ENCODE measurements at places on chromosomes 2 and 18.
A peak's percentile ranks its signal among the peaks of the same experiment; 100 is the strongest.

- DNase-seq: no peak
These were observed 74.7 kb downstream of the EXOC6B start for GRCh38 chr2:72750977-72751639.

DNA sequence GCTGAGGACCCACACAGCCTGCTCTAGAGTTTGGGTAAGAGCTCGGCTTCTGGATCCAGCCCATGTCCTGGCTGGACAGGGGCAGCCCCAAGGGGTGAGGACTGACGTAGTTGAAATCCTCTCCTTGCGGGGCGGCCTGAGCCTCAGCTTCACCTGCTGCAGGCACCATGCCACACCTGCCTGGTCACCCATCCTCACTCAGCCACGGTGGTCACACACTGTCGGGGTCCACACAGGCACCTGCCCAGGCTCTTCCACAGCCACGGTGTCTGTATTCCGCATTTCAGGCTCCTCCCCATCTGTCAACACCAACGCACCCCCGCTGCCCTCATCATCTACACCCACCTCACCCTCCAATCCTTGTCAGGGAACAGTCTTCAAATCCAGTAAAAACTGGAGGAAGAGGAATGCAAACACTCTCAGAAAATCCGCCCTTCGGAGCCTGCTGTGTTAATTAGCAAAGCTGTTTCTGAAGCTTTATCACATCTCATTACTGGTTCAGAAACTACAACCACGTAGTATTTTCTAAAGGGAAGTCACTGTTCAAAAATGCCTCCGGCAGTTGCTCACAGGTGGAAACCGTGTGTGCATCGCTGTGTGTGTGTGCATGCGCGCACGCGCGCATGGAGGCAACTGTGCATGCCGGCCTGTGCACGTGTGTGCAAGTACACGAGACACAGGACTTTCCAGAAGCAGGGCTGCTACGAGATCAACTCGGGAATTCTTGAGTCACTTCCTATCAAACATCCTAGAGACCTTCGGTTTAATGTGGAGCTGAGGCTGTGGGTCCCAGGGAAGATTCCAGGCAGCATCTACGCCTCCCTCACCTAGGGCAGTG is 38.2 kb downstream of the SLC66A2 start:
- no peak for DNase-seq

GRCh38 chr2:185689906-185690539 is 48.6 kb upstream of the FSIP2 start:
- no peak for DNase-seq

GRCh38 chr2:176455816-176456291 is 186.6 kb downstream of the MTX2 start:
- no peak for DNase-seq

DNA sequence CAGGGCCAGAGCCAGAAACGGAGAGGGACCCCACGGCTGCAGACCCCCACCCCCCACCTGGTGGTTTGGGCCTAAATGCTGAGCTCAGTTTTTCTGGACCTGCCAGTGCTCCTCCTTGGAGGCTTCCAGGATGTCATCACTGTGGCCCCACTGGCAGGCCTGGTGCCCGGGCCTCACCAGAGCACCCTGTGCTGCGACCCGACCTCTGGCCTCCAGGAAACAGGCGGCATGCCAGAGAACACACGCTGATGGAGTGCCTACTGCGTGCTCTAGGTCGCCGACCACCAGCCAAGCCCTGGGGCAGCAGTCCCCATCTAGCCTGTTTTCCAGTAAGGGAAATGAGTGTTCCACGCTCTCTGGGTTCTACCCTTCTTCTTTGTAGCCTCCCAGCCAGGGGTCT is 33.8 kb downstream of the HS6ST1 start:
- no peak for DNase-seq

DNA sequence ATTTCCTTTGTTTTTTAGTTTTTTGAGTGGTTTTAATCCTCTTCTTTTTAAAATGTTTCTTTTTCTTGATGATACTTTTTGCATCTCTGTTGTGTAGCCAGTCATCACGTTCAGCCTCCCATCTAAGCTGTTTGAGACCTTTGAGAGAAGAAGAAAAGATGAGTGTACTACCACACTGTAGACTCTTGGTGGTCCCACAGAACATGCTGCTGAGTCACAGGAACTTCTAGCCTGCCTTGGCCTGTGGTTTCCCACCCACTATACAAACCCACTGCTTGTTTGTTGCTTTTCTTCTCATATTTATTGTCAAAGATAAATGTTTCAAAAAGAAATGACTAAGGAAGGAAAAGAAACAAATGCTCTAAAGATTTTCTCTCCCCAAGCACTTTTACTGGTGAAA is 5.5 kb downstream of the CEBPZOS start:
- peak; percentile 48 for DNase-seq

DNA sequence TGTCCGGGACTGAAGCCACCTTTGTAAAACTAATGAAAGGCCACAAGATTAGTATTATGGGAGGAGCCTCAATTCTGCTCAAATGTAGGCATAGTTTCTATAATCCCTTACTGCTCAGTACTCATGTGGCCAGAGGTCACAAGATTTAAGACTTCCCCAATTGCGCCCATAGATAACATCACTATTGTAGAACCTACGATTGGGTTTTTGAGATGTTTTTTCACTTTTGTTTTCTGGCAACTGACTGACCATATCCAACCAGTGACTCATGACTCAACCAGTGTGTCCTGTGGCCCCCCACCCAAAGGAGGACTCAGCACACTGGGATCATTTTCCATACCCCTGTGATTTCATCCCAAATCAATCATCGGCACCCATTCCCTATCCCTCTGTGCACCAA is 15.2 kb upstream of the TSPYL6 start:
- DNase-seq: no peak

GRCh38 chr2:71082402-71083252 is 14.2 kb downstream of the NAGK start:
- DNase-seq: peak; percentile 67

DNA sequence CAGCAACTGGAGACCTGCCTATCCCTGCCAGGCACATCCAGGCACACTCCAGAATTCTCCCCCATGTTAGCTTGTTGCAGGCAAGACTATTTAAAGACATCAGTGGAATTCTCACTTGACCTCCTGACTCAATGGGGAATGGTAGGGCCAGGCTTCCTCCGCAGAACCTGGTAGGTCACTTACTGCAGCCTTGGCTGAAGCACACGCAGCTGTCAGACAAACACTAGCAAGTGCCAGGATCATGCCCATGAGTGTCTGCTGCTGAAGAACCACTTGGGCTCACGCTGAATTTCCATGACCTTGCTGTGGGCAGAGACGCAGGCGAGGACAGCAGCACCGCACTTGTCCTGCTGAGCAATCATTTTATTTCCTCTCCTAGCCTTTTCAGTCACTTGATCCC is 3.2 kb downstream of the LRRC30 start:
- DNase-seq: no peak

- DNase-seq: no peak
These were observed 322.1 kb downstream of the CNTNAP5 start for GRCh38 chr2:124347209-124347608.

DNA sequence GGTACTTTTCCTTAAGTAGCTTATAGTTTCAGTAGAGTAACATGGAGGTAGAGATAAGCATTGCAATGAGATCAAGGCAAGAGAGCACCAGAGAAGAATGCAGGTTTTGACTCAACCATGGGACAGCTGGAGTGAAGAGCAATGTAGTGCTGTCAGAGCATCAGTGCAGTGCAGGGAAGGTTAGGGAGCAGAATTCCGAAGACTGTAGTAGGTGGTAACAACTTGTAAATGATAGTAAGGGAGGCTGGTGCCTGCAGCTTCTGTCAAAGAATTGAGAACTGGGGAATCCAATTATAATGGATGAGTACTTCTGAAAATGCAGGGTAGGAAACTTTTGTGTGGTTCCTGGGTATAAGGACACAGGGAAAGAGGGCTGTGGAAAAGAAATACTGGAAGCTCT is 183.2 kb downstream of the KCNS3 start:
- DNase-seq: no peak

- no peak for DNase-seq
These were observed 174.0 kb downstream of the CCDC85A start for GRCh38 chr2:56357655-56358295.
